ENCODE measurements at places on chromosomes 4 and X.

GRCh38 chrX:150360331-150360730 is 2.8 kb upstream of the MAMLD1 start:
- DNase-seq: no peak

GRCh38 chrX:40663880-40664630 is 16.7 kb upstream of the CXorf38 start:
- no peak for DNase-seq

DNA sequence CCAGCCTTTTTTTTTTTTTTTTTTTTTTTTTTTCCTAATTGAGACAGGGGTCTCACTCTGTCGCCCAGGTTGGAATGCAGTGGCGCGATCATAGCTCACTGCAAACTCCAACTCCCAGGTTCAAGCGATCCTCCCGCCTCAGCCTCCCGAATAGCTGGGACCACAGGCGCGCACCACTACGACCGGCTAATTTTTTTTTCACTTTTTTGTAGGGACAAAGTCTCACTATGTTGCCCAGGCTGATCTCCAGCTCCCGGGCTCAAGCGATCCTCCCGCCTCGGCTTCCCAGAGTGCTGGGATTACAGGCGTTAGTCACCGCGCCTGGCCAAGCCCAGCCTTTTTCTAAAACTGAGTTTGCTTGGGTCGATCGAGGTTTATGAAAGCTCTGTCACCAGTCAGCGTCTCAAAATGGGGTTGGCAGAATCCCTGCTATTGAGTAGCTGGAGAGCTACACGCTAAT is 1.3 kb upstream of the OTUD5 start:
- DNase-seq: peak; percentile 64

- no peak for DNase-seq
Observed at GRCh38 chr4:24032371-24032989, 142.6 kb upstream of the PPARGC1A start.
